Stimulated activated CD4-positive, alpha-beta T cell treated with anti-CD3 and anti-CD28 coated beads, TNF-alpha, amount 100 ng/mL, for 24 hours (primary cell): ENCODE measurements at places on chromosomes 2 and 18.

DNA sequence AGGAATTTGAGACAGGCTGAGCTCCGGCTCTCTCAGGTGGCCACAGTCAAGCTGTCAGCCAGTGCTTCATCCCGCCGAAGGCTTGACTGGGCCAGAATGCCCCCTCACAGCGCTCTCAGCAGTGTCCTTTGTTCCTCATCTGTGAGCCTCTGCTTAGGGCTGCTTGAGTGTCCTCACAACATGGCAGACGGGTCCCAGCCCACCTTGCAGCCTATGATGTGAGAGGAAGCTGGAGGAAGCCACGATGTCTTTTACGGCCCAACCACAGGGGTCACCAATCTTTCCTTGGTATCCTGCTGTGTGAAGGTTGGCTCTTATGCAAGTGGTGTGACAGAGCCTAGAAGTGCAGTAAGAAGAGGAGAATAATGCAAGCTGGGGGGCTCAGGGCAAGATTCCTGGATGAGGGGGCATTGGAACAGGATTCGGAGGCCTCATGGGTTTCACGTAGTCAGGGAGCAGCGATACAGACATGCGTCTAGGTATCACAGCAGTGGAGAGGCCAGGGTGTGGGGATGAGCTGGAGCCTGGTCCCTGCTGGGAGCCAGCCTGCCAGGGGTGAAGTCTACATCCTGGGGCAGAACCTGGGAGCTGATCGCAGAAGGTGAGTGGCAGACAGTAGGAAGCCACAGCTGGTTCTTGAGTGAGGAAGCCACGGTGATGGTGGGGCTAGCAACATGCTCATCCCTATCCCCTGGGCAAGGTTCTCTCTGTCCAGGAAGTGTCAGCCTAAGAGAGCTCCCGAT is 234.1 kb downstream of the GLI2 start:
- DNase-seq = no peak

DNA sequence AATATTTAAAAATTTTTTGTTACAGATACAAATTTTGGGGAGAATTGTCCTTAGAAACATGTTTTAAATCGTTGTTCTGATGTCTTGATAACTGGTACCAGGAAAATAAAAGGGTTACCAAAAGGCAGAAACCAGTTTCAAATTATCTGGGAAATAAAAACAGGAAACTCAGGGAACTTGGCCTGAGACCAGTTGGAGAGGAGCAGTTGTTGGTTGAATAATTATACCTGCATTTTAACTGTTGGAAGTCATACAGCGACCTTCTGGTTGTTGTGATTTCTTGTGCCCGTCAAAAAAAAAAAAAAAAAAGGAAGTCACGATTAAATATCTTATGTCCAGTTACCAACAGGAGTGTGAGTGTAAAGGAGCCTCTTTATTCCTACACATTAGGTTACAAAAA is 51.8 kb downstream of the CRIM1 start:
- no peak for DNase-seq

- DNase-seq = no peak
Measured at GRCh38 chr2:224211791-224212190, 172.7 kb upstream of the SERPINE2 start.

GRCh38 chr2:239942871-239943311 is 82.3 kb downstream of the NDUFA10 start:
- no peak for DNase-seq

- DNase-seq = no peak
Measured at GRCh38 chr18:49621301-49621700, 59.4 kb downstream of the LIPG start.

- no peak for DNase-seq
Measured at GRCh38 chr2:240143276-240143675, 2.8 kb upstream of the OTOS start.

DNA sequence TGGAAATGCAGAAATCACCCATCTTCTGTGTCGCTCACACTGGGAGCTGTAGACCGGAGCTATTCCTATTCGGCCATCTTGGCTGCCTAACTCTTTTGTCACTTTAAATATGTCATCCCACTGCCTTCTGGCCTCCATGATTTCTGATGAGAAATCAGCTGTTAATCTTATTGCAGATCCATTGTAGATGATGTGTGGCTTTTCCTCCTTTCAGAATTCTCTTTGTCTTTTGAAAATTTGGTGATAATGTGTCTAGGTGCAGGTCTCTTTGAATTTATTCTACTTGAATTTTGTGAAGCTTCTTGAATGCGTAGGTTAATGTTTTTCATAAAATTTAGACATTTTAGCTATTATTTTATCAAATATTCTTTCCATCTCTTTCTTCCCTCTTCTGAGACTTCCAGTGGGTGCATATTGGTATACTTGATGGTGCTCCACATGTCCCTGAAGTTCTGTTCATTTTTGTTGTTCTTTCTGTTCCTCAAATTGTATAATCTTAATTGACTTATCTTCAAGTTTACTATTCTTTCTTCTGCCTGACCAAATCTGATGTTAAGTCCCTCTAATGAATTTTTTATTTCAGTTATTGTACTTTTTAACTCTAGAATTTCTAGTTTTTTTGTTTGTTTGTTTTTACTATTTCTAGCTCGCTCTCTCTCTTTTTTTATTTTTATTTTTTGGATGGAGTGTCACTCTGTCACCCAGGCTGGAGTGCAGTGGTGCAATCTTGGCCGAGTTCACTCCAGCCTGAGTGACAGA is 90.8 kb upstream of the DLX2 start:
- DNase-seq = no peak

GRCh38 chr2:144780983-144781382 is 261.1 kb upstream of the ZEB2 start:
- DNase-seq = no peak

GRCh38 chr2:148582679-148583511 is 61.7 kb upstream of the EPC2 start:
- no peak for DNase-seq

GRCh38 chr2:224952936-224953657 is 89.2 kb downstream of the DOCK10 start:
- no peak for DNase-seq

- no peak for DNase-seq
Measured at GRCh38 chr2:177396703-177397460, 4.3 kb downstream of the AGPS start.

DNA sequence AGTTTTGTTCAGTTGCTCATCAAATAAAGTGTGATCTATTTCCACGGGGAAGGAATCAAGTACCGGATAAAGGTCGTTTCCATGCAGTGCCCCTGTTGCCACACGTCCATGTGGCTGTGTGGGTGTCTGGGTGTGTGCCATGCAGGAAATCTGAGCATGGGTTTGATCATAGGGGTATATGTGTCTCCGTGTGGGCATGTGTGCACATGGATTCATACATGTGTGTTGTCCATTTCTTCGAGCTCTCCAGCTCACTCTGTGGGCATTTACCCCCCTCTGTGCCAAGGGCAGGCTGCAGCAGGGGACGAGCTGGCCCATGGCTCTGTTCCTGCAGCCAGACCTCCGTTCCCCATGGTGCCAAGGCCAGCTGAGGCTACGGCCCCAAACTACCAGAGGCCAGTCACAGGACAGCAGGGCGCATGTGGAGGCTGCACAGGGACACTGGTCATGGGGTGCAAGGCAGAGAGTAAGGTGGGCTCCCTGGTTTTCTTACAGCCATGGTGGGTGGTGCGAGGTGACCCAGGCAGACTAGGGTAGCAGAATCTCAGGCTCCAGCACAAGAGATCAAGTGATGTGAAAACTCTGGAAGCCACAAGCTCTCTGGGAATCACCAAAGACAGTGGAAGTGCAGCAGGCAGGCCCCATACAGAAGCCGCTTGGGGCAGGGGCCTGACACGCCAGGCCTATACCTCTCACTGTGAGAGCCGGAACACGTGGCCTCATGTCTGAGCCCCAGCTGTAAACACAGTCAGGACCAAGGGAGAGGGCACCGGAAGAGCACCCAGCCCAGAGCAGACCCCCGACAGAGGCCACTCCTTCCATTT is 66.4 kb upstream of the RAB6C start:
- DNase-seq = no peak

DNA sequence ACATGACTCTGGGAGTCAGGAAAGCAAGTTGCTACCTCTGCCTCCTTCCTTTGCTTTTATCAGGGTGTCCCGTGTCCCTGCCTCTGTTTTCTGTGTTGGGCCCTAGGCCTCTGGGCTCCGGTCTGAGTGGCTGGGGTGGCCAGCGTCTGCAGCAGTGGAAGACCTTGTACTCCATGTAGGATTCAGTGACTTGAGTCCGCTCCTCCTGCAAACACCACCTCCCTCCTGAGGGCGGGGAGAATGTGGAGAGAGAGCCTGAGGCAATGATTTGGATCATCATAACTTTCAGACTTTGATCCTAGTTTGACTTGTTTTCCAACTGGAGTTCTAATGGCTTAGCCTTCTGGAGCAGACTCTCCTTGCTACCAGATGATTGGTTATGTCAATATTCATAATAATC is 30.8 kb downstream of the ATP6V1C2 start:
- no peak for DNase-seq

GRCh38 chr2:235763816-235764215 is 270.0 kb downstream of the AGAP1 start:
- no peak for DNase-seq

DNA sequence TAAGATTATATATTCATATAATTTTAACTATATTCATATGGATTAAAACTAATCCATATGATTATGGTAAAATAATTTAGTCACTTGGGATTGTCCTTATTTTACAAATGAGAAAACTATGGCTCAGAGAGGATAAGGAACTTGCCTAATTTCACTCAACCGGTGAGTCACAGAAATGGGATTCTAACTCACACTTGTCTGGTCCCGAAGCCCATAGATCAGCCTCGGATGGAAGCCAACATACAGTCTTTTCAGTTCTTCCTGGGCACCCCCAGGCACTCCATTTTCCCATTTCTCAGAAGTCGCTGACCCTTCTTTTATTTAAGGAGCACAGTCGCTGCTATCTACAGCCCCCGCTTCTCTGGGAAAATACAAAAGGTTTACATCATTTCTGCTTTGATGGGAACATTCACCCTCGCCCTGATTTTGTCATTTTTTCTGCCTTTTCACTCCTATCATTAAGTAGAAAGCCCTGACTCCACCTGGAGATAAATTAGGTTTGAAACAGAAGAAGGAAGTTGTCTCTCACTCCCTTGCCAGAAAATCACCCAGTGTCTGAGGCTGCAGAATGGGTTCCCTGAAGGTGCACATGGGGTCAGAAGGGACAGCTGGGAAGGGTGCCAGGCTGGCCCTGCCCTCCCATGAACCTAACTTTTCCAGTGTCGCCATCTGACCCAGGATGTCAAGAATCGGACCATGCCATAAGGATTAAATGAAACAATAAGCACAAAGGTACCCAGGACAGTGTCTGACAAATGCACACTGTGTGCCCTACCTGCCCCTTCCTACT is 36.6 kb downstream of the CYP1B1 start:
- no peak for DNase-seq

- no peak for DNase-seq
Measured at GRCh38 chr2:160402501-160402900, 91.1 kb downstream of the RBMS1 start.

DNA sequence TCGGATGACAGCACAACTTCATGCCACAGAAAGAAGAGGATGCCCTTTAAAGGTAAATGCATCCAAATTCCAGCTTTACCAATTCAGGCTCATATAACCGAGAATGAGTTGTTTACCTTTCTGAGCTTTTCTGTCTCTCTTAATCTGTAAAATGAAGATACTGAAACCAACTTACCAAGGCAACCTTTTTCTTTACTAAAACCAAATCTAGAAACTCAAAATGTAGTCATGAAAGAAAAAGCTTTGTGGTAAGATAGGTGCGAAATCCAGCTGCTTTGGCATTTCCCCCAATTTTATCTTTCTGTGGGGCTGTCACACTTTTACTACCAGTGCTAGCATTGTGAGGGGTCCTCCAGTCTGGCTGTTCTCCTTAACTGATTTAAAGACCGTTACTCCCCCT is 240.4 kb downstream of the IKZF2 start:
- no peak for DNase-seq

DNA sequence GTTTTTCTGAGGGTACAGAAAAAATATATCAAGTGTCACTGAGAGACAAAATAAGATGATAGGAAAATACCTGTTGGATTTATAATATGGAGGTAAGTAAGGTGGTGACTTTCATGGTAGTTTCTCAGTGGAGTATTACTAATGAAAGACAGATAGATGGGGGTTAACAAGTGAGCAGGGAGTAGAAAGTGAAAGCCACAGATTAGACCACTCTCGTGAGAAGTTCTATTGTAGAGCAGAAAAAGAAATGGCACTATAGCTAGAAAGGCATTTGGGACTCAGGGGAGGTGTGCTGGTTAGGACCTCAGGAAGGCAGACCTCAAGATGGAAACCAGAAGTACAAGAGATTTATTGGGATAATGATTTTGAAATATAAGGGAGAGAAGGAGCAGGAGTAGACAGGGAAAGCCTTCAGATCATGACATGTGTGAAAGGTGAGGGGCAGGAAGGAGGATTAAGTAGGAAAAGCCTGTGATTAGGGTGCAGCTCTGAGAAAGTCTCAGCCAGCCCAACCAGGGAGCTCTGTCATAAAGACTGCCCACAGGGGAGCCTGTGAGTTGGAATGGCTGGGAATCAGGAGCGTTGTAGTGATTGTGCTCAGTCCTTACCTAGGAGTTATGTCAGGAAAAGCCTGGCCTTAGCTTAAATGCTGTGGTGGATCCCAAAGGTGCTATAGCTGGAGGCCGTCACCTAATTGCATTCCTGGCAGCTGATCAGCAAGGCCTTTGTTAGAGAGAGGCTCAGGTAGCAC is 198.1 kb downstream of the IKZF2 start:
- no peak for DNase-seq

GRCh38 chr2:157261199-157261782 is 3.8 kb downstream of the GALNT5 start:
- peak; percentile 43 for DNase-seq

DNA sequence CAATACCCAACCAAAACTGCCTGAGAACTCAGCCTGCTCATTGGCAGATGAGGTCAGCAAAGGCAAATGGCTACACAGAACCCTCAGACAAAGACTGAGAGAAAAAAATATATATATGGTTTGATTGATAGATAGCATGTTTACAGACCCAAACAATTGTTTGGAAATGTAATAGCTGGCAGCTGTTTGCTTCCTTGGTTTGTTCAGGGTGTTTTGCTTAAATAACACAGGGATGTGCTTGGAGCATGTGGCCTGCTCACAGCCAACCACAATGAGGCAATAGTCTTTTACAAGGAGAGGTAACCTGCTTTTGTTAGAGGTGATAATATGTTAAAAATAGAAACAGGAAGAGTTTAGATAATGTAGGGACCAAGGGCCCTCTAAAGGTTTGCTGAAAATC is 84.5 kb downstream of the PDK1 start:
- DNase-seq = no peak

- DNase-seq = no peak
Measured at GRCh38 chr2:125095826-125096225, 1070.7 kb downstream of the CNTNAP5 start.

- no peak for DNase-seq
Measured at GRCh38 chr2:204176306-204176705, 239.7 kb downstream of the ICOS start.

- DNase-seq = no peak
Measured at GRCh38 chr2:424306-425171, 136.6 kb upstream of the ALKAL2 start.

GRCh38 chr18:77191071-77191751 is 58.4 kb upstream of the GALR1 start:
- DNase-seq = no peak

DNA sequence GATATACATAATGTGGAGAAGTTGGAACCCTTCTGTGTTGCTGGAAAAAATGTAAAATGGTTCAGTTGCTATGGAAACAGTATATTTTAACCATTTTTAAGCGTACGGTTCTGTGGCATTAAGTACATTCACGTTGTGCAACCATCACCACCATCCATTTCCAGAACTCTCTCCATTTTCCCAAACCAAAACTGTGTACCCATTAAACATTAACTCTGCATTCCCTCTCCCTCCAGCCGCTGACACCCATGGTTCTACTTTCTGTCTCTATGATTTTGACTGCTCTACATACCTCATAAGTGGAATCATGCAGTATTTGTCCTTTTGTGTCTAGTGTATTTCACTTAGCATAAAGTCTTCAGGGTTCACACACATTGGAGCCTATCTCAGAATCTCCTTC is 67.3 kb downstream of the LDLRAD4 start:
- no peak for DNase-seq
